ENCODE measurements at places on chromosomes 16 and 17.

GRCh38 chr16:69382421-69382820 is 3.4 kb downstream of the TERF2 start:
- no peak overlapping the region for H3K4me3 ChIP-seq
- no peaks in the 10 kb centered on the region for H3K27me3 ChIP-seq
- H3K4me1 ChIP-seq: peaks cover 12% of the 10 kb centered on the region
- H3K27ac ChIP-seq: no peak overlapping the region

DNA sequence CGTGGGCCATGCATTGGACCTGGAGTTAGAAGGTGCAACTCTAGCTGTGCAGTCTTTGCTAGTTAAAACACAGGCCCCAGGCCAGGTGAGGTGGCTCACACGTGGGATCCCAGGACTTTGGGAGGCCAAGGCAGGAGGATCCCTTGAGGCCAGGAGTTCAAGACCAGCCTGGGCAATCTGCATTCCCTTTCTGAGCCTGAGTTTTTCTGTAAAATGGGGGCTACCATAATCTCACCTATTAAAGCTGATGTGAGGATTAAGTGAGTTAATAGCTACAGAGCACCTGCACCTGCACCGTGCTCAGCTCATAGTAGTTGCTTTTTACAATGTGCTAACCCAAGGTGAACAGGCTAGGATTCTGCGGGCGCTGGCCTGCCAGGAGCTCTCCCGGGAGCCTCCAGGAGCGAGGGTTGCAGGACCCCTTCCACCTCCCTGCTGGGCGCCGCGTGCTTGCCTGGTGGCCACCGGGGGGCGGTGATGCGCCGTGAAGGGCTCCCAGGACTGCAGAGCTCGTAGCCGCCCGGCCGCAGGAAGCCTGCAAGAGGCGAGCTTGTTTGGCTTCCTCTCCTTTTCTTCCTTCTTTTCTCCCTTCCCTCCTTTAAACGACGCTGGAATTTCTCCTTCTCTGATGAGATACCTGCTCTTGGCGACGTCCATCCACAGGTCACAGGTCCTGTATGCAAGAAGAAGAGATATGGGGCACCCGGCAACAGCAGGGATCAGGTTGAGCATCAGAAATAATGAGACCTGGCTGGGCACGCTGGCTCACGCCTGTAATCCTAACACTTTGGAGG is 51.3 kb downstream of the ZFP90 start:
- peaks cover 3% of the 10 kb centered on the region for H3K4me1 ChIP-seq
- H3K4me3 ChIP-seq: no peak overlapping the region
- no peaks in the 10 kb centered on the region for H3K27me3 ChIP-seq
- peaks cover 5% of the 10 kb centered on the region for H3K36me3 ChIP-seq
- peak; percentile 59 for DNase-seq
- H3K27ac ChIP-seq: peak overlapping the region; percentile 65

- no peak overlapping the region for H3K4me3 ChIP-seq
- no peak for DNase-seq
- H3K36me3 ChIP-seq: no peaks in the 10 kb centered on the region
- H3K4me1 ChIP-seq: peaks cover 3% of the 10 kb centered on the region
- H3K27ac ChIP-seq: no peak overlapping the region
Observed at GRCh38 chr16:11609474-11610120, 22.9 kb upstream of the LITAF start.

DNA sequence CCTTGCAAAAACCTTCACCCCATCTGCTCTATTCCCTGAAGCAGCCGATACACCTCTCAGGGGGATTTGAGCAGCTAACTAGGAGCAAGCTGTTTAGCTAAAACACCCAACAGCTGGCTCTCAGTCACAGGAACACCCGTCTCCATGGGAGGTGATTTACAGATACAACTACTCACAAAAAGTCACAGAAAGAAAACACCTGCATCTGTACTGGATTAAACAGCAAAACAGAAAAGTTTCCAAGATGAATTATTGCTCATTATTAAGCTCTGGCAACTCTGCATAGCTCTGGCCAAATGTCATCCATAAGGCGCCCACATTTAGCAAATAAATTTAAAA is 22.3 kb downstream of the GJC1 start:
- peaks cover 19% of the 10 kb centered on the region for H3K4me1 ChIP-seq
- peaks cover 15% of the 10 kb centered on the region for H3K36me3 ChIP-seq
- H3K27ac ChIP-seq: no peak overlapping the region
- no peak overlapping the region for H3K4me3 ChIP-seq
- no peak for DNase-seq

- no peak overlapping the region for H3K4me3 ChIP-seq
- DNase-seq: no peak
- H3K27ac ChIP-seq: no peak overlapping the region
- H3K4me1 ChIP-seq: no peaks in the 10 kb centered on the region
- H3K36me3 ChIP-seq: no peaks in the 10 kb centered on the region
- H3K27me3 ChIP-seq: peaks cover 5% of the 10 kb centered on the region
Observed at GRCh38 chr16:26705346-26705745, 361.4 kb upstream of the C16orf82 start.

- H3K4me3 ChIP-seq: no peak overlapping the region
- no peak for DNase-seq
- H3K27ac ChIP-seq: no peak overlapping the region
- no peaks in the 10 kb centered on the region for H3K27me3 ChIP-seq
- no peaks in the 10 kb centered on the region for H3K36me3 ChIP-seq
- peaks cover 1% of the 10 kb centered on the region for H3K4me1 ChIP-seq
Observed at GRCh38 chr17:55067697-55068439, 99.3 kb downstream of the STXBP4 start.

- H3K4me1 ChIP-seq: peaks cover 12% of the 10 kb centered on the region
- peaks cover 4% of the 10 kb centered on the region for H3K36me3 ChIP-seq
- DNase-seq: no peak
- no peaks in the 10 kb centered on the region for H3K27me3 ChIP-seq
- no peak overlapping the region for H3K4me3 ChIP-seq
Observed at GRCh38 chr17:14922411-14922810, 342.7 kb downstream of the PMP22 start.

DNA sequence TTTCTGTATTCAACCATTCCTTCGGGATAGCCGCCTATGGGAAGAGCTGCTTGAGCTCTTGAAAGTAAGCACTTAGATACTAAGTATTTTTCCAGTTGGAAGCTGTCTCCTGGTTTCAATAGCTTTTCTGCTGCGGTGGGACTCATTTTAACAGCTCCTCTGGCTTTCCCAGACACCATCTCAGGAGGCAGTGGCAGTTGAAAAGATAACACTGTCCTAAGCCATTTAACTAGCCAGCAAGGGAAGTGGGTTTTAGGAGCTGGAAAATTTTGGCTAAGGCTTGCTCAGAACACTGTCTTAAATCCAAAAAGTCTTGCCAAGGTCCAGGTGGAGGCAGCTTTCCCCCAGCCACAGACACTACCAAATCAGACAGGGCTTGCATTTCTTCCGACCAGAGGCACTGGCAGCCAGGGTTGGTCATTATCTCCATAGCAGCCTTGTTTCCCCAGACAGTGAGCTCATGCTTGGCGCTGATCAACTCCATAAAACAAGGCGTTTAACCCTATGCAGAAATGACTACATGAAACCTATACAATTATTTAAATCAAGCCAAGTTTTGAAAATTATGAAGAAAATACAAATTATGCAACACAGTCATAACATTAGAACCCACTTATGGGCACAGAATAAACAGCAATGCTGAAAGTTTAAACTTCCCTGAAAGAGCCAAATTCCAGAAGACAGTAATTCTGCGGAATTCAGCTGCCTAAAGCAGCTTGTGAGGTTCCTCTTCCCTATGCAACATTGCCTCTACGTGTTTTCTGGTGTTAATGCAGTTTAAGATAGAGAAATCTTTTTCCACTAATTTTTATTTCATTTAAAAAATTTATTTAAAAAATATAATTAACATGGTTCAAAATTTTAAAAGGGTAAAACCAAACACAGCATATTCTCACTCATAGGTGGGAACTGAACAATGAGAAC is 25.0 kb downstream of the GABARAPL2 start:
- peaks cover 5% of the 10 kb centered on the region for H3K36me3 ChIP-seq
- H3K4me3 ChIP-seq: no peak overlapping the region
- H3K4me1 ChIP-seq: peaks cover 4% of the 10 kb centered on the region
- DNase-seq: no peak
- no peak overlapping the region for H3K27ac ChIP-seq

DNA sequence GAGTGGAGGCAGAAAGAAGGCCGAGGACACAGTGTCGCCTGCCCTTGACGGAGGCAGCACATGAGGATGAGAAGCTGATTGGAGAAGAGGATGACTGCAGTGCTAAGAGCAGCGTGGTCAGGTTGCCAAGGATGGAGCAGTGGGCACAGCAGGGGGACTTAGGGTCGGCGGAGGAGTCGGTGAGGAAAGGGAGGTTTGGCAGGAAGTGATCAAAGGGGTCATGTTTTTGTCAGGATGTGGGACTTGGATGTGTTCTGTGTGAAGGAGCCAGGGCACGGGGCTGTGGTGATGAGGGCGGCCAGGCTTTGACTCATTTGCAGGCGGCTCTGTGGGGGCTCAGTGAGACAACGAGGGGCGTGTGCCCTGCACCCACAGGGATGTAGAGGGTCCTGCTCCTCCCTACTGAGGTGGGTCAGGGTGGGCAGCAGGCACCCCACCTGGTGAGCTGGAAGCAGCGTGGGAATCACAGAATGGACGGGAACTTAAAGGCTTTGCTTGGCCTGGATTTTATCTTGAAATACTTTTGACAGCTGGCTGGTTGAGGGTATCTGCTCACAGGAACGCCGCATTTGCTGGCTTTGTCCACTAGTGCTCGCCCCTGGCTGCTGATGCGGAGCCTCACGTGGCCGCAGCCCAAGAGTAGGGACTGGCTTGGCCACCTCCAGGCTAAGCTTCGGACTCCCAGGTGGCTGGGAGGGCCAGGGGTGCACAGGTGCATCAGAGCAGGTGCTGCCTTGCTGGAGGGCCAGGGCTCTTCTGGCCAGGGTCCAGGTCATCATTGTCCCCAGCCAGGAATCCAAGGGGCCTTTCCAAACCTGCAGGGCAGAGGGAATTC is 6.0 kb downstream of the MPG start:
- H3K4me3 ChIP-seq: no peak overlapping the region
- H3K4me1 ChIP-seq: no peaks in the 10 kb centered on the region

DNA sequence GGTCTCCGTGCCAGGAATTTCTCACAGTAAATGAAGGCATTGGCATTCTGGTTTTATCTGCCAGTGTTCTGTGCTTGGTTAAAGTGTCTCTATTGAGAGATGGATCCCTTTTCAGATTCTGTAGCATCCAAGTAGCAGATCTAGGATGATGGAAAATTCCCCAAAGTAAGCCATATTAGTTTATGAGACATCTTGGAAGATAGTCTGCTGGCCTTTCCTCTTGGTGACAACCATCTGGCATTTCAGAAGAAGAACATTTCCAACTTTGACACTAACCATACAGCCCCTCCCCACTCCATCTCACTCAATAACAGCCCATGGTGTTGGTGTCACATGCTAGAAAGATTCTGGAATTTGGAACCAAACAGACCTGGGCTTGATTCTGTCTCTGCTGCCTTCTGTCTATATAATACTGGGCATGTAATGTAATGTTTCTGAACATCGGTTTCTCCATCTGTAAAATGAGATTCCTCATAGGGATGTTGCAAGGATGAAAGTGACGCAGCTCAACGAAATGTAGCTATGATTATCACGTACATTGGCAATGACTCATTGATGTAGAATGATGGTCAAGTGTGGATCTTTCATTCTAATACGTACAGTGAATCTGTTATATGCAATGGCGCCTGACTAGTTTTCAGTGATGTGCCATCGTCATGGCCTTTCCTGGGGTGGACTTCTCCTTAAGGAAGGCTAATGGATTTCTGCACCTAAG is 32.6 kb upstream of the PIRT start:
- DNase-seq: no peak
- peaks cover 25% of the 10 kb centered on the region for H3K27me3 ChIP-seq
- no peak overlapping the region for H3K27ac ChIP-seq

GRCh38 chr16:74570412-74571301 is 36.3 kb downstream of the GLG1 start:
- peaks cover 17% of the 10 kb centered on the region for H3K4me1 ChIP-seq
- no peak for DNase-seq
- no peaks in the 10 kb centered on the region for H3K36me3 ChIP-seq
- no peaks in the 10 kb centered on the region for H3K27me3 ChIP-seq
- no peak overlapping the region for H3K4me3 ChIP-seq

Measured in progenitor cell of endocrine pancreas (in vitro differentiated cells).